HFFc6 (cell line): ENCODE measurements at places on chromosomes 2 and 18.

DNA sequence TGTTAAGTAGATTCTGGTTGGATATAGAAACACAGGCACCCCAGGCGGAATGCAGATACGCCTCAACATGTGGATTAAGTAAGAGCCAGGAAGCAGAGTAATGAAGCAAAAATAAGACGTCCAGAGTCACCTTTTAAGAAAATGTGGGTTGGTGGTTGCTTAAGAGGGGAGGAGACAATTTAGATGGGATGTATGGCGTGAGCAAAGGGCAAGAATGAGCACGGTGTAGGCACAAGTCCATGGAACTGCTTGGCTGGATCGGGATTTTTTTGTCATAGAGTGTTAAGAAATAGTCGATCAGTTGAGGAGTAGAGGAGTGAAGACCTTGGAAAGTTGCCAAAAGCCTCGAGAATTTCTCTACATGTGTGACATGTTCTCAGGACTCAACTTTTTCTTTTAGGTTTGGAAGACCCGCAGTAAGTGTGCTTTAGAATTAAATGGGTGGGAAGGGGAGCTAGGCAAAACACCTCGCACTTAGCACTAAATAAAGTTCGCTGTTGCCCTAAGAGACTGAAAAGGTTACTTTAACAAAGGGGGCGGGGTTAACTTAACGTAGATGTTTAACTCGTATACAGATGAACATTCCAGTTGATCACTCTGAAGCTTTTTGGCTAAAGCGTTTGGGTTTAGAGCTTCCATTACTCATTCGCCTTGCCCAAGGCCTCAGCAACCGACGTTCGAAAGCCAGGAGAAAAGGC, 716 bp upstream of the SLC39A10 start:
- DNase-seq, result no peak

GRCh38 chr2:119436993-119437772, 5.5 kb downstream of the TMEM37 start:
- DNase-seq, result no peak

- DNase-seq, result no peak
Observed at GRCh38 chr2:215356948-215357461, 45.1 kb downstream of the ATIC start.

DNA sequence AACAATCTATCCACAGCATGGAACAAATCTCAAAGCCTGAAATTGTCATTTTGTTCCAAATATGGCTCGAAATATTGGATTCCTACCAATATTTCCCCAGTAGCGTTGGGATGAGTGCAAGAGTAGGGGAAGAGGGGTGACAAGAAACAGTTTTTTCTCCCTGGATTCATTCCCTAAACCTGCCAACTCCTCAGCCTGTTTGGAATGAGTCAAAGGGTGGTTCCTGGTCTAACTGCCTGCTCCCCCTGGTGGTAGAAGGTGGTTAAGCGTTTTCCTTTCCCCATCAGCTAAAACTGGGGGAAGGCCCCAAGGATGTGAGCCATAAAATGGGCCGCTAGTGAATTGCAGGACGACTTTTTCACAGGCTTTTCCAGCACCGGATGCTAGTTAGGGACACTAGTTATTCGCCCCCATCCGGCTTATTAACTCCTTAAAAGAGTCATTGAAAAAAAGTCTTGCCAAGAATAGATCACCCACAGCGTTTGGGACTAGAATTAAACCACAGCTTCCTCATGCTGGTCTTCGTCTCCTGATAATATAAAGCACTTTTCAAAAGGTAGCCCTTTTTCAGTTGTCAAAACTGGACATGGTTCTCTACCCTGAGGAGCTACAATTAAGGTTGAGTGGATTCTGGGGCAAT, 72.5 kb downstream of the DHRS9 start:
- DNase-seq, result peak; percentile 57

DNA sequence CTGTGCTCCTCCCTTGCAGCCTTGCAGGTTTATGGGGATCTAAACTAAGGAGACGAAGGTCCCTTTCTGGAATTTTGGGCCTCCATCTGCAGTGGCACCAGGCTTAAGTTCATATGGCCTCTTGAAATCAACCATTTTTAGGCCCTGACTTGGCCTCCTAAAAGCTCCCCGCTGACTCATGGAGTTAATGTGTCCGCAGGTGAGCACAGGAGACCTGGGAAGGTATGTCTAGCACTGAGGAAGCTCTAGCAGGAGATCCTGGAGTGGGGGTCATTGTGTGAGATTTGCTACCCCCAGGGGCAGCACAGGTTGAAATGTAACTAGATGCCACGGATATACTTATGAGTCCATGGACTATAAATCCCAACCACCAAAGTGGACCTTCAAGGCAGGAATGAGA, 95.9 kb upstream of the CELF4 start:
- DNase-seq, result no peak

GRCh38 chr2:184004289-184004947, 593.9 kb upstream of the ZNF804A start:
- no peak for DNase-seq

DNA sequence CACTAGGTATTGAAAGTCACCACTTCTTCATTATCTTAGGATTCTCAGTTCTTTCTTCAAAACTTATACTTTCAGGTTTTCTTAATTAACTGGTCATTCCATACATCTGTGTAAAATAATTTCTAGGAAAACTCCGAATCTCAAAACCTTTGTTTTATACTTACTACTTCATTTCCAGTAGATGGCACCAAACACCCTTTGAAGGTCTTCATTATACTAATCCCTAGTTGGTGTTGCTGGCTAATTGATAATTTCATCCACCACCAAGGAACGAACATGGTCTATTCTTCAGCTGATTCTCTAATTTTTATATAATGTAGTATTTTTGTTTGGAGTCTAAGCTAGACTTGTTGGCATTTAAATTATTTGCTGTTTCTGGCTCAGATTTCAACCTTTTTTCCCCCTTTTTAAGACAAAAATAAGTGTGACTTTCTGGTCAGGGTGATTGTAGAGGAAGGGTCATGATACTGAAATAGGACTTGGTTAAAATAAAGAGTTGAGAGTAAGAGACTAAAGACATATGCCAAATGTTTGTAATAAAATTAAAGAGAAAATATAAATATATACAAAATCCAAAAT, 2.8 kb upstream of the MXD1 start:
- DNase-seq, result peak; percentile 57

DNA sequence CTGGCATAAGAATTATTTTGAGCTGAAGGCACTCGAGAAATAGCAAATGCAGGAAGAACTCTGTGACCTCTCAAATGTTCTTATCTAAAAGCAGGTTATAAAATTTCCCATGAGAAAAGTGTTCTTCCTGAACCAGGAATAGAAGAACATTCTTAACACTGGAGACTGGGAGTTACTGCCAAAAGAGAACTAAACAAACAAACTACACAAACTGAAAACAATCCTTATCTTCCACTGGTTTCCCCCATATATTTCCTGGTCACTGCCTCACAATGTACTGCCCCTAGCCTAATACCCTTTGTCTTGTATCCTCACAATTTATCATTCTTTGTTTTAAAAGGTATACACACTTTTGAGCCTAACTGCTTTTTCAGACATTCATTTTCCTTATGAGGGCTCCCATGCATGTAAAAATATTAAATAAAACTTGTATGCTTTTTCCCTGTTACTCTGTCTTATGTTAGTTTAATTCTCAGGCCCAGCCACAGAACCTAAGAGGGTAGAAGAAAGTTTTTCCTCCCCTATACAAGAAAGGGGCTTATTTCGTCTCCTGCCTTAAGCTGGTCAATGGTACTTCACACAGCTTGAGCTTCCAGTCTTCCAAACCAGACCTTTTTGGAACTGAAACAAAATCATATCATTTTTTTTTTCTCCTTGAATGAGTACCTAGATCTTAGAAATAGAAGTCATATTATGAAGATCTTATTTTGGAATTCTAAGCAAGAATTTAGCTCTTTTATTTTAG, 110.6 kb downstream of the MSTN start:
- DNase-seq, result no peak

GRCh38 chr2:177077778-177078177, 134.8 kb upstream of the HNRNPA3 start:
- no peak for DNase-seq

DNA sequence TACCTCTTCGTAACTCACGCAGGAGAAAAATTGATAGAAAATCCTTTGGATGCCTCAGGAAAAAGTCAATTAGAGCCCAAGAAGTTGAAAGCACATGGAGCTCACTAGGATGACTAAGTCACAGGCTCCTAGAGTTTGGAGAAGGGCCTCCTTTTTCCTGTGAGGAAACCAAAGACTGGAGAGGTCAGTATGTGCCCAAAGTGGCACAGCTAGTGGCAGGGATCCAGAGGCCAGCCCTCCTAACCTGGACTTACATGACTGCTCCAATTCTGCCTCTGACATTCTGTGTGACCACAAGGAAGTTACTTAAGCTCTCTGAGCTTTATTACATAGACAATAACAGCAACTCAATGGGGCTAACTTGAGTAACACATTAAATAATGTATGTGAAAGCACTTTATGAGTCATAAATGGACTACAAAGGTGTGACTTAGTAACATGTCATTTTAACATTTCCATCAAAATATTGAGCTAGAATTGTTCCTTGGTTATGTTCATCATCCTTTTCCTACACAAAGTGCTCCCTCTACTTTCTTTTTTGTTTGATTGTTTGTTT, 91.6 kb downstream of the DHRS9 start:
- DNase-seq, result no peak

DNA sequence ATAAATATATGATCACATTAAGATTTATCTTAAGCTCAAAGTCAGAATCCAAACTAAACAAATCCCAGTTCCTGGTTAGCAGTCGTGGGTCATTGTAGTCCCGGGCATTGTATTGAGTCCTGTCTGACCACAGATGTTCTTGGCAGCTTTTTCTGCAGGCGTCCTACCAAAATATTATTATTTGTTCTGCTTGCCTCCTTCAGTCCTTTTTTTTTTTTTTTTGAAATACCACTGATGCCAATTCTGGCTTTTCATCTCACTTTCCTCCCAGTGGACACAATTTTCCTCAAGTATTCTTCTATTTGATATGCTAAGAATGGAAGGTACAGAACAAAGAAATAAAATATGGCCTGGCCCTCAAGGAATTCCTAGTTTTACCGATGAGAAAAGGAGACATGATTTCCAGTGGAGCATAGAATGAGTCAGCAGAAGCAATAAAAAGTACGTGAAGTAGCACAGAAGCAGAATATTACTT, 151.6 kb downstream of the CSRNP3 start:
- DNase-seq, result no peak

DNA sequence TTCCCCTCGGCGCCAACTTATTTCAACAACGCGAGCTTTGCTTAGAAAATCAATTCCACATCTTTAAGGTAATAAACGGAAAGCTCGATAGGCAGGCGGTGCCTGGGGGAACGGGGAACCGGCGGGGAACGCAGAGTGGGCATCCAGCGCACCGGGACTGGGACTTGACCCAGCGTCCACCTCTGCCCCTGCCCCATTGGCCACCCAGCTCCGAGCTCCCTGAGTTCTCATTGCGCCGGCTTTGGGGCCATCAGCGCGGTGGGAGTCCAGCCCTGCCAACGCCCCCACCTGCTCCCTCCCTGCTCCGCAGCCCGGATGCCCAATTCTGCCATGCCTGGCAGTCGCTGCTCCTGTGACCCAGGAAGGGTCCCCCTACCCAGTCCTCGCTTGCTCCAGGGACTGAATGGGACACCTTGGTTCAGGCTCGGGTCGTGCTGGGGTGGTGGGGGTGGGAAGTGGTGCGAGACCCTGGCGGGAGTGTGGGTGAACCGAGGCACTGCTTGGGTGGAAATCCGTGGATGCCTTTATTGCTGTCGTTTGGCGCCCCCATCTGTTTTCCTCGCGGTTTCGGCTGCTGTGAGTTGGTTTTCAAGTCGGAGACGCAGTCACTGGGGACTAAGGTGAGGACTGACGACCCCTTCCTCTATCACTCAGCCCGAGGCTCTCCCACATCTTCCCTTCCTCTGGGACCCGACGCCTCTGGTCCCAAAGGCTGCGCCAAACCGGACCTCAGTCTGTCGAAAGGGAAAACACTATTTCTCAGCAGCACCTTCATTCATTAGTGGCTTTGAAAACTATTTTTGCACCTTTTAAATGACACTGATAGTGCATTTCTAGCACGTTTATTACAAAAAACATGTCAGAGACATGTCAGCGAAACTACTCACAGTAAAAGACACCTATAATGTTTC, 2.4 kb upstream of the EVX2 start:
- DNase-seq, result no peak

DNA sequence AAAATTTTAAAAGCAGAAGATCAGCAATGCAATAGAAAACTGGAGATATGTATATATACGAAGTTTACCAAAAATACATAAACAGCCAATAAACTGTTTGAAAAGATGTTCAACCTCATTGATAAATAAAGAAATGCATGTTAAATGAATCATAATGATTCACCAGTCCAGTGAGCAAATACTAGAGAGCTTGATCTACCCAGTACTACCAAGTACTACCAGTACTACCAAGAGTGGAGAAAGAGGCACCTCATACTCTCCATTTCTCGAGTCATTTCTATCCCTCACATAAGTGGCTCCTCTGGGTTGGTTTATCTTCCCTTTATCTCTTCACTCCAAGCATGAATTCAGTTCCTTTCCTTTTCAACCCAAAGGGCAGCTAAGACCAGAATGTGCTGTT, 138.9 kb downstream of the MREG start:
- peak; percentile 17 for DNase-seq

GRCh38 chr2:24050041-24050979, 769 bp downstream of the FKBP1B start:
- DNase-seq, result no peak

DNA sequence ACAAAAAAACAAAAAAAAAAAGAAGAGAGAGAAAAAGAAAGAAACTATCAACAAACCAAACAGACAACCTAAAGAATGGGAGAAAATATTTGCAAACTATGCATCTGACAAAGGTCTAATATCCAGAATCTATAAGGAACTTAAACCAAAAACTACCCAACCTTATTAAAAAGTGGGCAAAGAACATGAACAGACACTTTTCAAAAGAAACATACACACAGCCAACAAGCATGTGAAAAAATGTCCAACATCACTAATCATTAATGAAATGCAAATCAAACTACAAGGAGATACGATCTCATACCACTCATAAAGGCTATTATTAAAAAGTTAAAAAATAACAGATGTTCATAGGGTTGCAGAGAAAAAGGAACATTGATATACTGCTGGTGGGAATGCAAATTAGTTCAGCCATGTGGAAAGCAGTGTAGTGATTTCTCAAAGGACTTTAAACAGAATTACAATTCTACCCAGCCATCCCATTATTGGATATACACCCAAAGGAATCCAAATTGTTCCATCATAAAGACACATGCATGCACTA, 7.2 kb upstream of the POLE4 start:
- no peak for DNase-seq

GRCh38 chr2:14932285-14932684, 299.8 kb downstream of the LRATD1 start:
- no peak for DNase-seq

GRCh38 chr2:4553241-4553640, 849.9 kb downstream of the DCDC2C start:
- no peak for DNase-seq
